Activated CD4-positive, alpha-beta T cell treated with anti-CD3 and anti-CD28 coated beads, Interleukin-2, Interleukin-6, amounts not matched to agents 100 ng/mL and 50 ng/mL, durations not matched to agents 16 hours and 8 hours (primary cell): ENCODE measurements at places on chromosomes 12 and 14.

- no peak for DNase-seq
These were observed 196.1 kb downstream of the BCL11B start for GRCh38 chr14:99075771-99076375.

DNA sequence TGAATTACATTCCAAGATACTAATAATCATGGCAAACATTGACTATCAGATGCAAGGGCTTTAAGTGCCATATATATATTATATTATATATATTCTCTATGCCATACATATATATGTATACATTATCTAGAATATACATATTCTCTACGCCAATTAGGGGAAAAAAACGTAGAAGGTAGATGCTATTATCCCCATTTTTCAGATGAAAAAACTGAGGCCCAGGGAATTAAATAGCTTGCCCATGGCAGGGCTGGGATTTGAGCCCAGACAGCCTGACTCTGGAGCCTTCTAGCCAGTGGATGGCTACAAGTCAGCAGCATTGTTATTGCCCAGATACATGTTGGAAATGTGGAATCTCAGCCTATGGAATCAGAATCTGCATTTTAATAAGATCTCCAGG is 116.0 kb upstream of the BTG1 start:
- no peak for DNase-seq

GRCh38 chr12:48977290-48978281 is 536 bp upstream of the WNT1 start:
- DNase-seq = peak; percentile 84

DNA sequence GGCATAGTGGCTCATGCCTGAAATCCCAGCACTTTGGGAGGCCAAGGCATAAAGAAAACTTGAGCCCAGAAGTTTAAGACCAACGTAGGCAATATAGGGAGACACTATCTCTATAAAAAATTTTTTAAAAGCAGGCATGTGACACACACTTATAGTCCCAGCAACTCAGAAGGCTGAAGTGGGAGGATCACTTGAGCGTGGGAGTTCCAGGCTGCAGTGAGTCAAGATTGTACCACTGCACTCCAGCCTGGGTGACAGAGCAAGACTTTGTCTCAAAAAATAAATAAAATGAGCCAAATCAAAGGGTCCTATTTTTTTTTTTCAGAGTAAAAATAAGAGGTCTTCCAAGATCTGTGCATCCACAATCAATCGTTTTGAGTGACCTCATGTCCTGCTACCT is 237.6 kb downstream of the SLC16A7 start:
- DNase-seq = no peak

- no peak for DNase-seq
These were observed 14.4 kb upstream of the SPSB2 start for GRCh38 chr12:6887460-6887859.

DNA sequence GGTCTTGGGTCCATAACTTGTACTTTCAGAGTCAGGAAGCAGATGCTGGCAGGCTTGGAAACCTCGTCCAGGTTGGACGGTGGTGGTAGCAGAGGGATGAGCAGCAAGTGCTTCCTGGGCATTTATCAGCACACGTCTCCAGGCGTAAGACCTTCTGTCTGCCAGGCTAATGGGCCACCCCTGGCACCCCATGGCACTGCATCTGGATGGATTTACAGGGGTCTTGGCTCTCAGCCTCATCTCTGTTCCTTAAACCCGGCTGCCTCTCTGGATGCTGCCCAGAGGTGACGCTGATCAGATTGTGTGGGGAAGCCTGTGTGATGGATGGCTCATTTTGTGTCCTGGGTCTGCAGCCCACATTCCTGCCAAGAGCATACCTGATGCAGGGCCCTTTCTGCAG is 145.1 kb downstream of the TSPAN9 start:
- no peak for DNase-seq

- no peak for DNase-seq
These were observed 97.6 kb downstream of the BCAT1 start for GRCh38 chr12:24851341-24851740.

- DNase-seq = peak; percentile 92
These were observed 42.7 kb downstream of the DYRK4 start for GRCh38 chr12:4604684-4605193.

GRCh38 chr12:106093246-106093645 is 45.5 kb downstream of the NUAK1 start:
- no peak for DNase-seq

DNA sequence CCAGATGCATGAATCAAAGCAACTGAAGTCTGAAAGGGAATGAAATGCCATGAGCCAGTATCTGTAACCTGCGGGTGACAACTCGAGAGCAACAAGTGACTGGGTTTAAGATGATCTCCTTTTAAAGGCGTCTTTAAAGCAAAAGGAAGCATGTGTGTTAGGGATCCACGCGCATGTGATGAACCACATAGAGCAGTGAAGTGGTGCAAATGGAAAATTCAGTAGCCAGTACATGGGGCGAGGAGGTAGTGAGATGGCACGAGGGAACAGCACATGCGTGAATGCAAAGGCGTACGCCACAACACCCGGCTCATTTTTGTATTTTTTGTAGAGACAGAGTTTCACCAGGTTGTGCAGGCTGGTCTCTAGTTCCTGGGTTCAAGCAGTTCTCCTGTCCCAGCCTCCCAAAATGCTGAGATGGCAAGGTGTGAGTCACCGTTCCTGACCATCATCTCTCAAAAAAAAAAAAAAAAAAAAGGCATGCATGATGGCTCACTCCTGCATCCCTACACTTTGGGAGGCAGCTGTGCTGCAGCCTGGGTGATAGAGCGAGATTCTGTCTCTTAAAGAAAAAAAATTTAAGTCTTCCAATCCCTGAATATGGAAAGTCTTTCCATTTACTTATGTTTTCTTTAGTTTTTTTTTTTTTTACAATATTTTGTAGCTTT is 24.6 kb upstream of the BCL7A start:
- DNase-seq = no peak

DNA sequence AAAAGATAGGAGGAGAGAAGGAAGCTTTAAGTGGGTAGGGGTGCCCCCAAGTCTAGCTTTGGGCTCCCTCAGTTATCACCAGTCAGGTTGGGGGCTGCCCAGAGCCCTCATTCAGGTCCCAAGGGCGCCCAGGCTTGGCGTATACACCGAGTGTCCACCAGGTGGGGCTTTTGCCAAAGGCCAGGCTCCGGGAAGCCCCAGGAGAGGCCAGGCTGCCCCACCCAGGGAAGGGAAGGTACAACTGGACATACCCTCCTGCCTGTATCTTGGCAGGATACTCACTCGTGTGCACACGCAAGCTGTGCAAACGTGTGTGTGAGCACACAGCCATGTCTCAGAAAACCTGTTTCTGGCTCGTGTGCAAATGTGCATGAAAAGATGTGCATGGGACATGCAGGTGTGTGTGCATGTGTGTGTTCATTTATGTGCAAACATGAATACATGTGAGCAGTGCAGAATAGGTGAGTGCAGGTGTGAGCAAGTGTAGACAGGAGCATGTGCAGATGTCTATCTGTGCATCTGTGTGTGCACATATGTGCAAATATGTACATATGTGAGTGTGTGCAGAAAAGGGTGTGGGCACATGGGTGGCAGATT is 103.9 kb upstream of the MYL2 start:
- DNase-seq = peak; percentile 61

DNA sequence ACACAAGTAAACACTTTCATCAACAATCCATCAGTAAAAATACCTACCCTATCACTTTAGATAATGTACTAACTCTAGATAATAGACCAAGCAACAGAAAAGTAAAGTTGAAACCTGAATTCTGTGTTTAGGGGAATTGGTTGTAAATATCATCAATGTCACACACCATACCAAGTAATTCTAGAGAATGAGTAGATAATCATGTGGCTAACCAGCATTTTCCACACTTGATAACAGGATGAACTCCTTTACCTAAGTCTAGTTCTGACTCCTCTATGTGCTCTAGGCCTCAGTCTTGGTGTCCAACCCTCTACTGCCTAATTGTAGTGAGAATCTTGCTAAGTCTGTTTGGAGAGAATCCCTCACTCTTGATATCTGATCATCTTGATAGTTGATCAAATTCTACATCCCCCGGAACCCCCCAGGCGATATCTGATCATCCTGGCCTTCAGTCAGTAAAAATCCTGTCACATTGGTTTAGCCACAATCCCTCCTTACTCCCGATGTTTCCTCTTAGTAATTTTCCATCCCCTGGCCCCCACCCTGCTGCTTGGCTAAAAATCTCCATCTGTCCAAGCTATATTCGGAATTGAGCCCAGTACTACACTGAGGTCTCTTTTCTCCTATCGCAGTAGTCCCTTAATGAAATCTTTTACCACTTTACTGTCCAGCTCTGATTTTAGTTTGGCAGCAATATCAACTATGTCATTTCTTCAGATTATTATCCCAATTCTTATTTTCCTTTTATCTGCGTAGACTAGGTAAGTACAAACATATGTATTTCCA is 3.4 kb upstream of the SLCO1A2 start:
- DNase-seq = peak; percentile 3

- no peak for DNase-seq
These were observed 60.7 kb downstream of the GALNT9 start for GRCh38 chr12:132268674-132269073.

DNA sequence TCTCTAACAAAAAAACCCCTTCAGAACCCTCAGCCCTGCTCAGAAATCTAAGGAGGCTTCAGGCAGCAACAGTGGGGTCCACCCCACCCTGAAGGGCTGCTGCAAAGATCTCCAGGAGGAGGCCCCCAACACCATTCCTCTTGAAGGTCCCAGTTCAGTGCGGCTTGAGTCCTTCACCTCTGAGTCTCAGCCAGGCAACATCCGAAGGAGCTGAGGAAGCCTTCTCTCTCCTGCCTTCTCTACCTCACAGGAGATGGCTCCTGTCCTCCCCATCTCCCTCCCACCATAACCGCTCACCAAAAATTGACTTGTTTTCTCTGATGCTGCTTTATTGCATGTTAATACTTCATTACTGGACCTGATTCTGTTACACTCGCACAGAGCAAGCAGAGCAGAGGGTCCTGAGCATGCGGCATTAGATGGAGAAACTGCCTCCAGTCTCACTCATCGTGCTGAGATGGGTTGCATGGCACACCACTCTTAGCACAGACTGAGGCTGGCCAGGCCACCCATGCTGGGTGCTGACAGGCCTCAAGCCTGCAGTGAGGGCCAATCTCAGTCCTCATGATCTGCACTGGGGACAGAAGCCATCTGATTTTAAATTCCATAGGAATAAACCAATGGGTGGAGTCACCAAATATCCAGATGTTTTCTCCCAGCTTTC is 224.8 kb downstream of the CACNA1C start:
- DNase-seq = no peak

- no peak for DNase-seq
These were observed 70.6 kb upstream of the SLC24A4 start for GRCh38 chr14:92252323-92252722.

- DNase-seq = no peak
These were observed 9.5 kb upstream of the RAB35 start for GRCh38 chr12:120125792-120126634.

DNA sequence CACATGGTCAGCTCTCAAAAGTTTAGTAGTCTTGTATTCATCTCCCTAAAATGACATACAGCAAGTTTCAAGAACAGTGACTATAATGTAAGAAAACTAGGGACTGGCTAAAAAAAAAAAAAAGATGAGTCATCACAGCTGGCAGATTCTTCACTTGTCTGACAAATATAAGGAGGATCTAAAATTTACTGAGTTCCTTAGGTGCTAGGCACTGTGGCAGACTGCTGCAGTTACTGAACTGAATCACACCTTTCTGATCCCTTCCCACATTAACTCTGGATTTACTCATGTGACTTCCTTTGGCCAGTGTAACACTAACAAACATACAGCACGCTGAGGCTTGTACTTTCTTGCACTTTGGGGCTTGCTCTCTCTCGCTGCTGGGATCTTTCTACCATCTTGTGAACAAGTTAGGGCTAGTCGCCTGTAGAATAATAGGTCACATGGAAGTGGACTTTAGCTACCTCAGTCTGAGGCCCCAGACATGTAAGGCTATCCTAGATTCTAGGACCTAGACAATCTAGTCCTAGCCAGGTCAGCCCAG is 32.1 kb downstream of the BAZ1A start:
- DNase-seq = peak; percentile 85

DNA sequence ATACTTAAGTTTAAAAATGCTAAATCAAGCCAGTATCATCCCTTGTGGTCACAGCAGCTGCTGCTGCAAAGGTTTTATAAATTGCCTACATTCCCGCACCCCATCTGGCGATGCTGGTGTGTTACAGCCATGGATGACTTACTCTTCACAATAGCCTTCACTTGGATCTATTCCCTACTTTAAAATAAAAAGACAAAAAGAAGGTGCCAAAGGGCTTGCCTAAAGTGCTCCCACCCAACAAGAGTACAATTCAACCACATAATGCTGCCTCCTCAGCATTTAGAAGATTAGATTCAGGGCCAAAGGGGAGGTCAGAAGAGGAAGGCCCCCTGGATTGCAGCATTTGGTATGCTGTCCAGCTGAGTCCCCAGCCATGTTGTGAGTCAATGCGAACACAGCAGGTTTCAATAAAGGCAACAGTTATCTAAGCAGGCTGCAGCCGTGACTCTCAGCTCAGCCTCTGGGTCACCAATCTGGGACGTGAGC is 176.1 kb downstream of the DAD1 start:
- DNase-seq = no peak

GRCh38 chr14:90361865-90362557 is 30.3 kb upstream of the NRDE2 start:
- DNase-seq = no peak

GRCh38 chr12:117309276-117309925 is 52.0 kb downstream of the NOS1 start:
- no peak for DNase-seq

- DNase-seq = no peak
These were observed 18.7 kb downstream of the IQSEC3 start for GRCh38 chr12:85191-85666.

DNA sequence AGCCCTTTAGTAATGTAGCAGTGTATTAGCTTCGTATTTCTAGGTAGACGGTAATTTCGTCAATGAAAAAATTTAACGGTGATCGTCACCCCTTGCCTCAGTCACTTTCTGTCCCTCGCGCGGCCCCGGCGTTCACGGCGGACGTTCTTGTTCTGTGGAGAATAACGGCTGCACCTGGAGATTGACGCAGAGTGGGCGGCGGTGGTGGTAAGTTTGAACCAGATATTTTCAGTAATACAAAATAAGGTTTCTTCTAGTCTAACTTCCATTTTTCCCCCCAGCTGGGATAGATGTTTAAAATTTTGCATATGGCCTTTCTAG is 341 bp downstream of the ZNF10 start:
- DNase-seq = no peak

- DNase-seq = no peak
These were observed 95.6 kb downstream of the PRKD1 start for GRCh38 chr14:29832042-29832441.

DNA sequence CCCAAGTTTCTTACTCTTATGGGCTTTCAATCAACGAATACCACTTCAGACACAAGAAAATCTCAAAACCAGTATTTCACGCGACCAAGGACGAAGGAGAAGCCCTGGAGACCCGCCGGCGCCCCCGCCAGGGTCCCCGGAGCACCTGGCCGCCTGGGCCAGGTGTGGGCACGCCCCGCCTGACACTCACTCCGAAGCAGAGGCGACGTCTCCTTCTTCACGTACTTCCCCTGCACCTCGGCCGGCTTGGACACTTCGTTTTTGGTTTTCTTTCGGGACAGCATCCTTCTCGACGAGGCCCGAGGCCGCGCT is 466 bp downstream of the SAV1 start:
- DNase-seq = peak; percentile 36

- DNase-seq = peak; percentile 45
These were observed 630 bp downstream of the FOS start for GRCh38 chr14:75279153-75279762.
